Head of caudate nucleus (tissue), 42 donors: ENCODE measurements at places on chromosomes 11 and 22.
A peak's percentile ranks its signal among the peaks of the same experiment; 100 is the strongest.

DNA sequence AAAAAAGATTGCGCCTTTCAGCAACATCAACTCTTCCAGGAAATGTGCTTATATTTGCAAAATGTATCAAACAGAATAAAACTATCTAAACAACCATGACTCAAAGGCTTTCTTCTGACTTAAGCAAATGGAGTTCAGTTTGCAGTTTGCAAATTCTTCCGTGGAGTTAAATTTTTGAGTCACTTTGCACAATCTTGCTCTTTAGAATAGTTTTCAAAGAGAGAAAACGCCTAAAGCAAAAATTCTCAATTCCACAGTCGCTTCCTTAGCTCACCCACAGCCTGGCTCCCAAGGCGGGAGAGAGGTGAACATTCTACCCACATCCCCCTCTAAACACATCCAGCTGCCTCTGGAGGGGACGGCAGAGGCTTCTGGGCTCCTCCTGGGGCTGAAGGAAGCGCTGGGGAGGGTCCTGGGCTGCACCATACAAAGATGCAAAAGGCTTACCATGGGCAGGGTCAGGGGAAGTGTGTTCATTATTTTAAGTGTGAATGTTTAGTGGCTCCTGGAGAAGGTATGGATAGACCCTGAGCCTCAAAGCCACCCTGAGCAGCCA lies 1487.3 kb downstream of the TBC1D22A start:
- DNase-seq = no peak

- DNase-seq = no peak
Measured at GRCh38 chr11:16195651-16196050, 160.7 kb downstream of the SOX6 start.

- no peak for DNase-seq
Measured at GRCh38 chr22:36413022-36413775, 25.4 kb upstream of the MYH9 start.

GRCh38 chr22:50030297-50031188 lies 18.0 kb upstream of the IL17REL start:
- DNase-seq = peak; percentile 83

GRCh38 chr22:16960220-16960883 lies 47.7 kb downstream of the GAB4 start:
- DNase-seq = no peak

DNA sequence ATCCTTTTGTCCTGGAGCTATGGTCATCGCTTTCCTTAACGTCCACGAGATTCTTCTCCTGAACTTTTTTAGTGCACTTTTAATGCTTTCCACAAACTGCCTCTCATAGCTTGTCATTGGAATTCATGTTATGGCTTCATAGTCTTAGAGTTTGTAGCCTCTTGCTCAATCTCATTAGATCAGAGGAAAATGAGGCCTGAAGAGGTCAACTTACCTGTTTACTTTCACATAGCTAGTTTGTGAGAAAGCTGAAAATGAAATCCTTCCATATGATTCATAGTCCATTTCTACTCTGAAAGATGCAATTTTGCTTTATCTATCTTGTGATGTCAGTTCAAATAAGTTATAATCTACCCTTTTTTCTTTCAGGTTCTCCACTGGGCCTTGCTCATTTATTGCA lies 1747.2 kb upstream of the RAG2 start:
- DNase-seq = no peak

- no peak for DNase-seq
Measured at GRCh38 chr11:106679581-106679980, 338.7 kb downstream of the GUCY1A2 start.

- no peak for DNase-seq
Measured at GRCh38 chr11:76230392-76230791, 24.1 kb upstream of the WNT11 start.

DNA sequence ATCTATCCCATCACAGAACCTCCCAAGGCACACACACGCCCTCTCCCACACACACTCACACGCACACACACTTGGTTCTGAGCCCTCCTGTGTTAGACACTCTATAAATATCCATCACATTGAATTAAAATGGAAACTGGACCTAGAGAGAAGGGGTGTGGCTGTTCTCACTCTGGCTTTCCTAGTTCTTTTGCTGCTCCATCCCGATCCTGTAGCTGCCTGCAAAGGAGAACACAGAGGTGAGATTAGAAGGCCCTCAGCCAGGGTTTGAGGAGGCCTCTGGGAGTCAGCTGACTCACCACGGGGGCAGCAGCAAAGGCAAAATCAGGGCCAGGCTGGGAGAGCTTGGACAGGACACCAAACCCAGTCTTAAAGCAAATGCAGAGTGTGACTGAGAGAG lies 192.3 kb upstream of the CADM1 start:
- no peak for DNase-seq

- DNase-seq = no peak
Measured at GRCh38 chr11:62004473-62004872, 37.0 kb upstream of the FTH1 start.

DNA sequence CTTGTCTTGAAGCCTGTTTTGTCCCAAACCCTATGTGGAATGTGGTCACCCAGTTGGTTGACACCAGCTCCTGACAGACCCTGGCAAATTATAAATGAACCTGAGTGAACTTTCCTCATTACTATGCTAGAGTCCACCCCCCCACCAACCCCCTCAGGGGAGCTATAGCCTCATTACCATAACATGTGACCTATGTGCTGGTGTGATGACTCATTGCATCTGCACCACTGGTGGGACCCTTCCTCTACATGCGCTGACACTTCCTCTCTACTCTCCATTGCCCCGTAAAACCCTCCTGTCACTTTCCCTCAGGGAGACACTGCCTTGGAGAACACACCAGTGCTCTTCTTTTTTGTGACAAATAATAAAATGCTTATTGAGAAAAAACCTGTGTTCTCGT lies 105.0 kb upstream of the SESN3 start:
- no peak for DNase-seq

- no peak for DNase-seq
Measured at GRCh38 chr11:77370217-77370616, 68.7 kb upstream of the GDPD4 start.

- no peak for DNase-seq
Measured at GRCh38 chr22:48651981-48652538, 1175.6 kb downstream of the BRD1 start.

- no peak for DNase-seq
Measured at GRCh38 chr11:87235366-87235765, 197.6 kb downstream of the TMEM135 start.

DNA sequence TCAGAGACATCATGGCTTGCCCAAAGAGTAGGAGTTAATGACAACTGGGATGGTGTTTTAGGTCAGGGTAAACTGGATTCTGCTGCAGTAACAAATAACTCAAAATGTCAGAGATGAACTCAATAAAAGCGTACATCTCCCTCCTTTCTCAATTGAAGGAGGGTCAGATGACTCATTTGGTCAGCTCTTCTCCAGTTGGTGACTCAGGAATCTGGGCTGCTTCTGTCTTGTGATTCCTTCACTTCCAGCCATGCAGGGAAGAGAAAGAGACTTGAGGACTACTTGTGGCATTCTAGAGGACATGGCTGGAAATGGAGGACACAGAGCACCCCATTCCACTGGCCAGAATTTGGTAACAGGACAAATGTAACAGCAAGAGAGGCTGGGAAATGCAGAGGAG lies 3.2 kb upstream of the SYT13 start:
- DNase-seq = no peak

- DNase-seq = peak; percentile 63
Measured at GRCh38 chr11:117583063-117583801, 213.8 kb downstream of the DSCAML1 start.
